Prostate gland (tissue), 2 donors: ENCODE measurements at places on chromosomes 12 and 14.

DNA sequence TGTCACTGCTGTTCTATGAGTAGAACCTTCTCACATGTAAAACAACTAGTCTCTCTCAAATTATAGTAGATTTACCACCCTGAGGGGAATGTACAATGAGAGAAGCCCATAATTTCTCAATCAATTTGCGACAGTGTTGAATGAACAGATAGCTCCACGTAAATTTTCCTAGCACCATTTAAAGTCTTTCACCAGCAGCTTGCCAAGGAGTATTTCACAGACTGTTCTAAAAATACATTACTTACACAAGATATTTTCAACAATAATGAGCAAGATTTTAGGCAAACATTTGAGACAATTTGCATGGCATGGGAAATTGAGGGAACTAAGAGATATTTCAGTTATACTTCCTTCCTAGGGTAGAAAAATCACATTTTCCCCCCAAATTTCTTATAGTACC is 151.6 kb downstream of the KICS2 start:
- no peak for DNase-seq

GRCh38 chr14:86464341-86464740 is 934.4 kb downstream of the FLRT2 start:
- DNase-seq = no peak

DNA sequence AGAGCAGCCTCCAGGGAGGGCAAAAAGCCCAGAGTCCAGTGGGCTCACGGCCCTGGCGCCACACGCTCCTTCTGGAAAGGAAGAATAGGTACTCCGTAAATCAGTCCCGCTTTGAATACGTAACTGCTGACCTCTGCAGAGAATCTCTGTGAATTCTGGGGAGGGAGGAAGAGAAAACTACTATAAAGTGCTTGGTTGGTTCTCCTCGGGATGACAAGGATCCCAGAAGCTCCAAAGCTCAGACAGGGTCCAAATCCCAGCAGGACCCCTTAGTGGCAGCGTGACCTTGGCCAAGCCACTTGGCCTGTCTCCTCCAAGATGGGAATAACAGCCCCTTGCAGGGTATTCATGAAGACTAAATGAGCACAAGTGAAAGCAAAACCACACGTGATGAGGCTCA is 31.7 kb downstream of the ANO2 start:
- no peak for DNase-seq

DNA sequence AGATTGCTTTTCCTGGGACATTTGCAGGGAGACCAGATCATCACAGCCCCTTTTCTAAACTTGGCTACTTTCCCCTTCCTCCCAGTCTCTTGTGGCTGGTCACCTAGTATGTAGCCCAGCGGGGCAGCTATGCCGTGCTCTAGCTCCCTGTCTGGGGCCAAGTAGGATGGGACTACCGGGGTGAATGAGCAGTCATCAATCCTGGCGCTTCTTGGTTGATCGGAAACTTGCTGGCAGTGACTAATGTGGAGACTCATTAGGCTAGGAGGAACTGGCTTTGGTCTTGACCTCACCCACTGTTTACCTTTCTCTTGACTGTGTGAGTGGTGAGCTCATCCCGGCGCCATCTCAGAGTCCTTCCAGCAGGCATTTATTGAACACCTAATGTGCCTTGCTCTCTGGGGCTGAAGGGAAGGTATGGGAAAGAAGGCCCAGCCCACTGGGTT is 15.9 kb downstream of the PLEKHG3 start:
- no peak for DNase-seq

- DNase-seq = no peak
Observed at GRCh38 chr14:50647282-50647681, 20.8 kb downstream of the SAV1 start.

DNA sequence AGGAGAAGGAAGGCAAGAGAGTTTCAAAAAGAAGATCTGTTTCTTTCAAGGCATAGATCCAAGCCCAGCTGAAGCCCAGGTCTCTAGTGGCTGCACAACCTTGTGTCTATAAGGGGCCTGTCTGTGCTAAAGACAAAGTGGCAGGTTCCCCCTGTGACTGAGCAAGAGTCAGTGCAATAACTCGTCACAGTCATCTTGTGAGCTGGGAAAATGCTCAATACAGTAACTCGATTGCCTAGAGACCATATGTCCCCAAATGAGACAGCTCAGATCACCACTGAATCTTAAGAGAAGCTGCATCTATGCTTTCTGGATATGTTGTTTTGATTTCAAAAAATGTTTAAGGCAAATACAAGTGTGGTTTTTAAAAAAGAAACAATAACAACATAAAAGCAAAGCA is 24.2 kb downstream of the ST8SIA1 start:
- no peak for DNase-seq

GRCh38 chr14:63993992-63994391 is 141.2 kb downstream of the SYNE2 start:
- no peak for DNase-seq

- no peak for DNase-seq
Observed at GRCh38 chr12:120242971-120243699, 22.4 kb downstream of the PXN start.

- DNase-seq = no peak
Observed at GRCh38 chr12:30928356-30929244, 2.1 kb downstream of the TSPAN11 start.

DNA sequence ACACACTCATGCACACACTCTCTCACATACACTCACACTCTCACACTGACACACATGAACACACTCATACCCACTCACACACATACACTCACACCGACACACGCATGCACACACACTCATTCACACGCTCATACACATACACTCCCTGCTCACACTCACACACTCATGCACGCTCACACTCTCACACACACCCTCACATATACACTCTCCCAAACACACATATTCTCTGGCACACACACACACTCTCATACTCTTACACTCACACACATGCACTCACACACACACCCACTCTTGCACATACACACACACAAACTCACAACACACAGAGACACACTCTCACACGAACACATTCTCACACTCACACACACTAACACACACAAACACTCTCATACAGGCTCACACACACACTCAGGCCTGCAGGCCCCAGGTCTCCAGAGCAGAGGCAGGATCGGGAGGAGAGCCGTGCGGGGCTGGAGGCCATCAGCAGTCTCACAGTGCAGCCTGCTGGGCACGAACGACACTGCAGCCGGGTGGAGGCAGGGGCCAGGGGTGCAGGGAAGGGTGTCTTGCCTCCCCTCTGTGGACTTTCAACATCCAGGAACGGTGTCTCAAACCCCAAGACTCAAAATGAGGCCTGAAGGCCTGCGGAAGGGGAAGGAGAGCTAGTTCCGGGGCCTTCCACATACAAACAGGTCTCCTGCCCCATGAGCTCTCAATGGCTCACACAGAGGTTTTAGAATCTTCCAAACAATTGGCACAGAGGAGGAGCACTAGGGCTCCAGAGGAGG is 148.7 kb downstream of the ANO2 start:
- no peak for DNase-seq

DNA sequence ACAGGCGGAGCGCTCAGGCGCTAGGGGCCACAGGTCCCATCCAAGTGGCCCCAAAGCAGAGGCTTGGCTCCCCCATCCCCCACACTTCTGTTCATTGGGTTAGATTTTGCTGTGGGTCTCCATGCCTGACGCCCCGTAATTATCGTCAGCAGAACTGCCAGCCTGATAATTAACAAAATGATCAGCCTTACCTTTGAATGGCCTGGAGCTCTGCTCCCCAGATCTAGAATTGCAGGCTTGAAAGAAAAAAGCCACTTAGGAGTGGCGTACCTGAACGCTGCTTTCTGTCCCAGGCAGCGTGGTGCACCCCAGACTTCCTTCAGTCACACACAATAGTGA is 28.7 kb upstream of the LRP1-AS start:
- DNase-seq = no peak

DNA sequence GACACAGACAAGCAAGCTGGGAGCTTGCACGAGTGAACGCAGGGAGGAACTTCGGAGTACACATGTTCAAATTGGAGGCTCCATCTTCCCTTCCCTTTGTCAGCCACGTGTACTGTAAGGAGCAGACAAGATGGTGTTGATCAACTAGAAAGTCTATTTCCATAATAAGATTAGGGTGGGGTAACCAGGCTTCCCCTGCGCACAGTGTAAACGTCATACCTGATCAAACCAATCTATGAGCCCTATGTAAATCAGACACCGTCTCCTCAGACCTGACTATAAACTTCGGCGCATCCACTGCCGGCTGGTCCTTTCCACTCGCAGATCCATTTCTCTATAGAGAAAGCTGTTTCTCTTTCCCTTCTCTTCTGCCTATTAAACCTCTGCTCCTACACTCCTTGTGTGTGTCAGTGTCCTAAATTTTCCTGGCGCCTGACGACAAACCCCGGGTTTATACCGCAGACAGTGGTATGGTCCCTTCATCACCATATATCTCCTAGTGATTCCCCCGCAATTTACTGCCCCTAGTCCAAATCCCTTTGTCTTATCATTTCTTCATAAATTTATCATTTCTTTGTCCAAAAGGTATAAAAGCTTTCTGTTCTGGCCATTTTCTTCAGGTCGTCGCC is 7.5 kb upstream of the ETFBKMT start:
- DNase-seq = no peak

- no peak for DNase-seq
Observed at GRCh38 chr14:104280085-104280901, 141.9 kb downstream of the KIF26A start.

GRCh38 chr12:127179176-127179575 is 1087.8 kb upstream of the TMEM132C start:
- no peak for DNase-seq

DNA sequence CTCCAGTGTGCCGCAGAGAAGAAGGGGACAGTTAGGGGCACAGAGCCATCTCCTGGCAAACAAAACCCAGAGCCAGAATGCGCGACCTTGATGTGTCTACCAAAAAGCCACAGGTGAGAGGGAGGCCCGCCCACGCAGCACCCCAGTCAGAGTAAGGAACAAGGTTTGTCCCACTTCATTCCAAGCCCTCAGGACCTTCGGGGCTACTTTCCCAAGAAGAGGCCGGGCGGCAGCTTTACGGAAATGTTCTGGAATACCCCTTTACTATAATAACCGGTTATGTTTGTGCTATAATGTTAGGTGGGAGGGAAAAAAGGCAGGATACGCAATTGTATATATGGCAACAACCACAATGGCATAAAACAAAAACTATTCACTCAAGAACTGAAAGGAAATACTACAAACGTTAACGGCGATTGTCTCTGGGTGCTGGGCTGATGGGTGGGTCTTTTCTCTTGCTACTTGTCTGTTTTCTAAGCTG is 12.3 kb downstream of the CCDC88C start:
- no peak for DNase-seq

DNA sequence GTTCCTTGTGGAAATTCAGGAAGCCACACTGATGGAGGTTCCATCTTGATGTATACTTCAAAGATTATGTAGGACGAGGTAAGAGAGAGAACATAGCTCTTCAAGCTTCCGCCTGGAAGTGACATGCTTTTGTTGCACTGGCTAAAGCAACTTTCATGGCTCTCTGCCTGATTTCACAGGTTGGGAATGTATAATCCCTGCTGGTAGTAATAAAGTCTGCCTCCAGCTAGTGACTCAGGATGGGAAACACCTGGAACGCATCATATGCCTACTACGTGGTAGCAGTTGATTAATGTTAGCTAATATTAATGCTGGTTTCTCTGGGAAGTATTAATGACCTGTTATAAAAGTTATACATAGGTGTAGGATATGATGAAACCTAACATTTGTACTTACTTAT is 71.1 kb downstream of the PELI2 start:
- no peak for DNase-seq

DNA sequence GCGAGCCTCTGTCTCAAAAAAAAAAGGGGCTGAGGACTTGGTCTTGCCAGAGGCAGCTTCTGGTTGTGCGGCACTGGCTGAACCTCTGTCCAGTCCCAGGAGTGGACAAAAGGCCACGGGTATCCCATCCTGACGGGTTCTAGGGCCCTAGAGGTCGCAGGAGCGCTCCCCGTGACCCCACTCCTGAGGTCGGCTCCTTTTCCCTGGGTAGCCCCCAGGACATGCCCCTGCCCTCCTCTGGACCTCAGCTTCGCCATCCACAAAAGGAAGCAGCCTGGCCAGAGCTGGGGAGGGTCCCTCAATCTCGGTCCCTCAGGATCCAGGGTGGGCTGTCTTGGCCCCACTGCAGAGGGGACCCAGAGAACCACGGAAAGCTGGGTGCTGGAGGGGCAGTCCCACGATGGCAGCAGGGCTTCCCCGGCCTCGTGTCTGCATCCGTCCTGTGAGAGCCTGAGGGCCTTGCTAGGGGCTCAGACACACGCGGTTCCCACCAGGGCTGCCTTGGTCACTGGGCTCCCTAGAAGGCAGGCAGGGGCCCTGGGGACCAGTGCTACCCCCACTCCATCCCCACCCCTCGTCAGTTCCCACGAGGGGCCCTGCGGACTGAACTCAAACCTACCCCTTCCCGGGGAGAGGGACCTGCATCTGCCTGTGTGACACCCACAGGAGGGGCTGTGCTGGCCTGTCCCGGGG is 31.1 kb downstream of the ASCL4 start:
- no peak for DNase-seq

- DNase-seq = no peak
Observed at GRCh38 chr12:7512553-7512952, 9.0 kb upstream of the CD163 start.

DNA sequence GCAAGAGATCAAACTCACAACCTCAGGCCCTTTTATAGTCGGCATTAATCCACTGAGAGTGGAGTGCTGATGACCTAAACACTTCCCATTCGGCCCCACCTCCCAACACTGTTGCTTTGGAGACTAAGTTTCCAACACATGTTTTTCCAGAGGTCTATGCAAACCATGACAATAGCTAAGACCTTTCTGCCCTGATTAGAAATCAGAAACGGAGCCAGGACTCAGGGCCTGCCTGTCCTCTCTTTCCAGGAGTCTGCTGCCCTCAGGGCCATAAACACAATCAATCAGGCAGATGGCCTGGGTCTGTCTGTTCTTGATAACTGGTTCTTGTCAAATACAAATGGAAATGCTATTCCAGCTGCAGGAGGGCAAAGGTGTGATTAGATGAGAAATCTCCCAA is 97.2 kb upstream of the PSMC1 start:
- no peak for DNase-seq

DNA sequence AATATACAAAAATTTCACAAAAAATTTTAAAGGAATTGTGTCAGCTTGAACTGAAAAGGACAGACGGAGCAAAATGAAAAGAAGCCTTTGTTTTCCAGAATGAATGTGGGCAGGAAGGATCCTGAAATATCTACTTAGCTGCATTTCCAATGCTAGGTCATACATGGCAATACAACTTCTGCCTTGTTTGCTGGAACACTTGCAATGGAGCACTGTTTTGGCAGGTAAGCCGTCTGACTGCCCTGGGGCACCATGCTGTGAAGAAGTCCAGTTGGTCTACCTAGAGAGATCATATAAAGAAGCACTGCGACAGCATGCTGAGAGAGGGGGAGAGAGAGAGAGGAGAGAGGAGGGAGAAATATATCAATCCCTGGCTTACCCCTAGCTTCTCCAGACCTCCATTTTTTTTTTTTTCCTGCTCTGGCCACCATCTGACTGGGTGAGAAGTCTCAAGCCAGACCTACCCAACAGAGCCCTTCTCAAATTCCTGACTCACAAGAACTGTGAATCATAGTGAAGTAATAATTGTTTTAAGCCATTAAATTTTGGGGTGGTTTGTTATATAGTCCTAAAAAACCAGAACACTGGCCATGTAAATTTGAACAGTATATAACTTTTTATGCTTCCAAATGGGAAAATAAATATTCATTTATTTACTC is 97.1 kb upstream of the PRICKLE1 start:
- DNase-seq = no peak

GRCh38 chr12:93415723-93416464 is 25.9 kb downstream of the UBE2N start:
- no peak for DNase-seq
